ENCODE measurements at places on chromosomes 7 and 10.
A peak's percentile ranks its signal among the peaks of the same experiment; 100 is the strongest.

DNA sequence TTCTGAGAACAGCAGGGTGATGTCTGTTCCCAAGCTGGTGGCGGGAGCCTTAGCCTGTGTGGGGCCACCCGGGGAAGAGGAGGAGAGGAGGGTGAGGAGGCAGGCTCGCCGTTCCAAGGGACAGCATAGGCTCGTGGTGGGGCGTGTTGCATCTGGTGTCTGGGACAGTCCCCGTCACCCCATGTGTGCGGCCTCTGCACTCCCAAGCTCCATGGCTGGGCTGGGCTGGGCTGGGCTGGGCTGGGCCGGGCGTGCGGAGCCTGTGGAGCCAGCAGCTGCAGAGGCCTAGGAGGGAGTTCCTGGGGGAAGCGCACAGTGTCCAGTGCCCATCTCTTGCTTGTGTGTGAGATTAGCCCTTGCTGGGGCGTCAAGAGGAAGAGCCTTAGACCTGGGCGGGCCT is 20.9 kb upstream of the TTYH3 start:
- no peak for DNase-seq

- DNase-seq, result no peak
Measured at GRCh38 chr10:74922921-74923320, 96.5 kb downstream of the KAT6B start.

- DNase-seq, result no peak
Measured at GRCh38 chr7:101985057-101985902, 167.9 kb downstream of the CUX1 start.

GRCh38 chr10:35172574-35172973 is 45.9 kb downstream of the CREM start:
- no peak for DNase-seq

DNA sequence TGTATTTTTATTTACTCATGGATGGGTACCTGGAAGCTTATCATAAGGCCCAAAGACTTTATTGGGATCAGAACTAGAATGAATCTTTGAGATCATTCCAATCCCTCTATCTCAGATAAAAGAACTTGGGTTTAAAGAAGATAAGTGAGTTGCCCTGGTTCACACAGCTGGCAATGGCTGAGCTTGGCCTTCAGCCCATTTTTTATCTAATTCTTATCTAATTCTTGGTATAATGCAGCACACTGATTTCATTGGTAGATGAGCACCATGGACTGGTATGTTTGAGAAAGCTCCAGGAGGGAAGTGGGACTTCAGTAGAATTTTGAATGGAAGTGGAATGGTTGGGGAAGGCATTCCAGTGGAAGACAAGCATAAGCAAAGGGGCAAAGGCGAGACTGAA is 558.9 kb downstream of the REEP3 start:
- DNase-seq, result no peak

DNA sequence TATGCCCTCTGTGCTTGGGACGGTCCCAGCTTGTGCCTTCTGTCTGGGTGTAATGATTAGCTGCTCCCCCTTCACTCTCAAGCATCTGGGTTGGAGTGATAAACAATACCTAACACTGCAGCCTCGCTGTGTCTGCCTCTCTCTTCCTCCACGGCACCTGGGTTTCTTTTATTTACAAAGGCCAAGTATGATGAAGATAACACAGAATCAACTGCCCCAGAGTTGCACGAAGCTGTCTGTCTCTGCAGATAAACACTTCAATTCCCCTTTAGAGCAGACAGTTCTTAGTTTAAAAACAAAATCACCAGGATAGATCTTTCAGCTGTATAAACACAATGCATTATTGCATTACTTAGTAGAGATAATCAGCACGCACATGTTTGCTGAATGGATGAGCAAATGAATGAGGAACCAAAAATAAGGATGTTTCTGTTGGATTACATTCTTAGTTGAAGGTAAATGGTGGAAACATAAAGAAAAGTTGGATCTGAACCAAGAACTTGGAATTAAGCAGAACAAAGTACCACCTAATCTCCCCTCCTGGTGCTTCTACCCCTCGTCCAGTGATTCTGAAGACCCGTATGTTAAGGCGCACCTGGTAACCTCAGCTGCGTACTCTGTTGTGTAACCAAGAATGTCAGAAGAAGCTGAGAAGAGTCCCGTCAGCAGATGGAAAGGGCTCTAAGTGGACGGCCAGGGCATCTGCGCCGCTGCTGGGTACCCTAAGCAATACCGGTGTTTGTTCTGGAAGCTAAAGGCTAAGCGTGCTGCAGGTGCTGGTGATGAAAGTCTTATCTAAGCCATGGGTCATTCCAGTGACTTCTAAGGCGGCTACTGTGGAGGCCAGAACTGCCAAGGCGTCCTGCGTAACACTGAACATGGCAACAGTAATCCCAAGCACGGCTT is 26.6 kb downstream of the INSIG1 start:
- no peak for DNase-seq

GRCh38 chr10:109592391-109592790 is 330.9 kb downstream of the XPNPEP1 start:
- DNase-seq, result no peak

GRCh38 chr10:74992068-74992467 is 119.4 kb upstream of the SAMD8 start:
- DNase-seq, result no peak

DNA sequence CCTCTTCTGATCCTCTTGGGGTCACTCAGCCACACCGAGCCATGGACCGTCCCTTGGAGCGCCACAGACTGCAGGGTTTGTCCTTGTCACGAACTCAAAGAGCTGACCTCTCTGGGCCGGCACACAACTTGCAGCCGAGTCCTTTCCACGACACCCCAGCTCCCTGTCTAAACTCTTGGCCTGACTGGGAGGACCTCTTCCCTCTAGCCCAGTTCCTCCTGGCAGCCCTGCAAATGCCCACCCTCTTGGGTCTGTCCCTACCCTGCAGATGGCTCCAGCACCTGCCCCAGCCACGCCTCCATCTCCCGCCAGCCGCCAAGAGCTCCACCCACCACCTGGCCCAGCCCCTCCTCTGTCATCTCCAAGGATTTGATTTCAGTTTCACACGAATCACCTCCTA is 339.2 kb downstream of the DNAJB6 start:
- DNase-seq, result no peak

GRCh38 chr10:103750836-103751235 is 104.5 kb downstream of the SH3PXD2A start:
- DNase-seq, result no peak

GRCh38 chr7:155963771-155964195 is 151.5 kb upstream of the SHH start:
- no peak for DNase-seq

- no peak for DNase-seq
Measured at GRCh38 chr7:85095366-85095765, 91.5 kb downstream of the SEMA3D start.

DNA sequence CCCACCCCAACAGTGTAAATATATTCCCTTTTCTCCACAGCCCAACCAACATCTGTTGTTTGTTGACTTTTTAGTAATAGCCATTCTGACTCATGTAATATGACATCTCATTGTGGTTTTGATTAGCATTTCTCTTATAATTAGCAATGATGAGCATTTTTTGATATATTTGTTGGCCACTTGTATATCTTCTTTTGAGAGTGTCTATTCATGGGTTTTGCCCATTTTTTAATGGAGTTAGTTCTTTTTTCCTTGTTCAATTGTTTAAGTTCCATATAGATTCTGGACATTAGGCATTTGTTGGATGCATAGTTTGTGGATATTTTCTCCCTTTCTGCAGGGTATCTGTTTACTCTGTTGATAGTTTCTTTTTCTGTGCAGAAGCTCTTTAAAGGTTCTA is 340.1 kb downstream of the NXPH1 start:
- no peak for DNase-seq

DNA sequence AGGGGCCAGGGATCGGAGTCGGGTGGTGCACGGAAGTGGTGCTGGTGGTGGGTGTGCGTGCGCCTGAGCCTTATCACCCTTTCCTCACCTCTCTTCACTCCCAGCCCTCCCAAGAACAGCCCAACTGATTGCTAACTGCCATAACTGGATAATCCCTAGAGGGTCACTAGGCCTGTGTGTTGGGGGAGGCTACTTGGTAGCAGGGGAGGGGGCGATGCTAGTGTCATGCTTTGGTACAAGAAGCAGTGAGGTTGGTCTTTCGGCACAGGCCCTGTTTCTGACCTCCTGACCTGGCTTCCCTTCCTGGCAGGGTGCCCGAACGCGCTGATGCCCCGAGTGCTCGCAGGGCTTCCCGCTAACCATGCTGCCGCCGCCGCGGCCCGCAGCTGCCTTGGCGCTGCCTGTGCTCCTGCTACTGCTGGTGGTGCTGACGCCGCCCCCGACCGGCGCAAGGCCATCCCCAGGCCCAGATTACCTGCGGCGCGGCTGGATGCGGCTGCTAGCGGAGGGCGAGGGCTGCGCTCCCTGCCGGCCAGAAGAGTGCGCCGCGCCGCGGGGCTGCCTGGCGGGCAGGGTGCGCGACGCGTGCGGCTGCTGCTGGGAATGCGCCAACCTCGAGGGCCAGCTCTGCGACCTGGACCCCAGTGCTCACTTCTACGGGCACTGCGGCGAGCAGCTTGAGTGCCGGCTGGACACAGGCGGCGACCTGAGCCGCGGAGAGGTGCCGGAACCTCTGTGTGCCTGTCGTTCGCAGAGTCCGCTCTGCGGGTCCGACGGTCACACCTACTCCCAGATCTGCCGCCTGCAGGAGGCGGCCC is 652 bp downstream of the KAZALD1 start:
- no peak for DNase-seq

DNA sequence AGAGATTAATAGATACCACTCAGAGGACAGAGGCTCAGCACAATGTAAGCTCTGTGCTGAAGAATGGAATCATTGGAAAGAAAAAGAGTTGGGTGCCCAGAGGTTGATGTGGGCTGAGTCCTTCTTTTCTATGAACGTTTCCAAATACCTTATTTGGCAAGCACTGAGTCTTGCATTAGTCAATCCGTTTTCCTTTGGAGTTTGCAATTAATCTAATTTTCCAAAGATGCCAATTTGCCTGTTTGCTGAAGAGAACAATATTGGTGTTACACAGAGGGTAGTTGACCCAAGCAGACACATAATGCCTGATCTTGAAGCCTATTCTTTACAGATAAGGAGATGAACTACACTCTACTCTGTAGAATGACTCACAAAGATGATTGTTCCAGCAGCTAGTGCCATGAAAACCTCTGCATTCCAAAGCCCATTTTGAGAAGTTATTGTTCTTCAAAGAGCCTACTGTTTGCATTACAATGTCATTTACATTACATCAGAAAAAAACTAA is 55.4 kb upstream of the MET start:
- no peak for DNase-seq

- no peak for DNase-seq
Measured at GRCh38 chr10:24483701-24484100, 240.0 kb downstream of the ARHGAP21 start.

DNA sequence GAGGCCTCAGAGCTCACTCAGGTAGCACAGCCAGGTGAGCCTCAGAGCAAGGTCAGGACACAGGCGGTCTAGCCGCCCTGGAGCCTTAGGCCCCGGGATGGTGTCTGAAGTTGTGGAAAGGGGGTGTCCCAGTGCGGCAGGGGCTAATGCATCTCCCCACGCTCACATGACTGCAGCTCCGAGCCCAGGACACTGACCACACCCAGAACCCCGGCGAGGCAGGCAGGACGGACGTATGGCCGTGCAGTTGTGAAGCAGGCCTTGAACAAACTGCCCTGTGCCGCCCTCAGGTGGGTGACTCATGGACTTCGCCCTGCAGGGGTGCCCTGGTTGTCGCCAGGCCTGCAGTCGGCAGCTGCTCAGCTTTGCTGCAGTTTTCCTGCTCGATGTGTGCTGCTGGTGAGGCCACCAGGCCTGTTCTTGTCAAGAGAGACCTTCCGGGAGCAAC is 5.0 kb upstream of the PRKAR1B start:
- DNase-seq, result no peak

GRCh38 chr10:116620423-116621400 is at the start of gene PNLIPRP2:
Gene PNLIPRP2, plus strand, starts transcription at chr10:116620953.
- DNase-seq, result no peak

- DNase-seq, result no peak
Measured at GRCh38 chr7:8035647-8036518, 67.3 kb downstream of the GLCCI1 start.

- DNase-seq, result no peak
Measured at GRCh38 chr7:78585980-78586379, 787.4 kb downstream of the PHTF2 start.

GRCh38 chr7:17422966-17423365 is 124.5 kb downstream of the AHR start:
- no peak for DNase-seq

DNA sequence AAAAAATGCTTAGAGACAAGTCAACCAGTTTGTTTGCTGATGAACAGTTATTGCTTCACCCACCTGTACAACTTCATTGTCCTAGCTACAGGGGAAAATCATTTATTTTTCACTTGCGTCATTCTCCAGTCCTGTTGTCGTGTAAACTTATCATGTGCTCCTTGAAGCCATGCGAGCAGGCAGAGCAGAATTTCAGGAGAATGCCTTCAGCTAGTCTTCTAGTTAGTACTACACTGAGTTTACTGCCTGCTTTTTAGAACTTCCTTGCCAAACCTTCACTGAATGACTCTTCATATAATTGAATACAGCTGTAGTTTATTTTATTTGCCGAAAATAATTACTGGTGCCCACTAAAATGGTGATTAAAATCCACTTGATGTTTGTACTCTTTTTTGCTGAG is 15.6 kb downstream of the RPA3 start:
- DNase-seq, result no peak

DNA sequence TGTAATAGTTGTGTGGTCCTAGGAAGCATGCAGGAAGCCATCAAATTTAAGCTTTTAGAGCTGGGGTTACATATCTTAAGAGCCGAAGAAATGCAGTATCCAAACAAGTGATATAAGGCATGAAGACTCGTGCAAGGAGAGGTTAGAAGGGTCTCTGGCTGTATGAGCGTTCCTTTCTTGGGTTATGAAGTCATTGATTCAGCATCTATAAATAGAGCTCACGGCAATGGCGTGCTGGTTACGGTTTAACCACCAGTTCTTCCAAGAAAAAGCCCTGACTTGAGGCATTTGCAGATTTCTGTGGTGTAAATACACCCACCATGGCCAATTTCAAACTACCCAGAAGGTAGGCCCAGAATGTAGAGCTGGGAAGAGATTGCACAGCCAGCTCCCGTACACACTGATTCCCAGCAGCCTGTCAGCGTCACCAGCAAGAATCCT is 72.0 kb upstream of the KAT6B start:
- DNase-seq, result no peak

DNA sequence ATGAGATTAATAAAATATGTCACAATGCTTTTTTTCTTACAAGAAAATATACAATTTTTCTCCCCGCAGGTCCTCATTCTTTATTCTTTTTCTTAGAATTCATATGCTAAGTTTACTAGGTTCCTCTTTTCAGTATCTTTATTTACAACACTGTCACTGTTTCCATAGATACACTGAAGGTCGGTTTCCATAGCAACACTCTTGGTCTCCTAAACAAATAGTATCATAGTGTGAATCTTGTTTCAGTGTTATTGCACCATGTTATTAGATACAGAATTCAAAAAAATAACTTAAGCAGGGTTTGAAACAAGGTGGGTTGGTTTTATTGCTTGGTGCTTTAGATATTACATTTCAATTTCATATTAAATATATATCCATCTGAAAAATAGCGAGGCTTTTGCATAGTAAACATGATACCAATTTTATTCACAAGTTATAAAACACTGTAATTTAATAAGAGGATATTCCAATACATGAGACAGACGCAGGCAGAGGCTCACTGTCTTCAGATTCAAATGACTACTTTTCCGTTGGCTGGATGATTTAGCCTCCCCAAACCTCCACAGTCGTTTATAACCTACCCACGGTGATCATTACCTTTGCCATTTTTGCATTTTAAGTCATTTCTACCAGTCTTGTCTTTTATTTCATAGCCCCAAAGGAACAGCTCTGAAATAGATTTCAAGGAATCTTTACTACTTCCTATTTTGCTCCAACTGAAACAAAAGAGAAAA is 88.9 kb upstream of the KLF6 start:
- peak; percentile 16 for DNase-seq
